ENCODE measurements at places on chromosomes 2 and 18. TPM values are rescaled to one million over a fixed set of nuclear protein-coding genes. Genes with fewer than 3 reads are reported as not detected.

Gene LANCL1
- 63.0 TPM for total RNA-seq

Gene TYMS
- total RNA-seq, result 31.6 TPM

Gene HAAO
- 24.3 TPM for total RNA-seq

DNA sequence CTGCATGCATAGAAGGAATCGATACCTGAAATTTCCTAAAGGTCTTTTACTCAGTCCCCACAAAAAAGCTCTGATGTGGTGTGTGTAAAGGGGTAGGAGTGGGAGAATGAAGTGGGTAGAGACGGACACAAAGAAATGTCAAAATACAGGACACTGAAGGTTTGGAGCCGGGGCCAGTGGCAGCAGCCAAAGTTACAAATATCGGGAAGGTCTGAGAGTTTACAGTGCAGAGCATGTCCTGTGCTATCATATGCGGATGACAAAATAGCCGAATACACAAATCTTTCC, 89.9 kb upstream of the STON1 start:
- no peak for DNase-seq

GRCh38 chr18:37554399-37554787, 11.2 kb downstream of the CELF4 start:
- DNase-seq, result no peak

GRCh38 chr2:39469807-39470206, 32.7 kb upstream of the MAP4K3 start:
- peak; percentile 28 for DNase-seq

DNA sequence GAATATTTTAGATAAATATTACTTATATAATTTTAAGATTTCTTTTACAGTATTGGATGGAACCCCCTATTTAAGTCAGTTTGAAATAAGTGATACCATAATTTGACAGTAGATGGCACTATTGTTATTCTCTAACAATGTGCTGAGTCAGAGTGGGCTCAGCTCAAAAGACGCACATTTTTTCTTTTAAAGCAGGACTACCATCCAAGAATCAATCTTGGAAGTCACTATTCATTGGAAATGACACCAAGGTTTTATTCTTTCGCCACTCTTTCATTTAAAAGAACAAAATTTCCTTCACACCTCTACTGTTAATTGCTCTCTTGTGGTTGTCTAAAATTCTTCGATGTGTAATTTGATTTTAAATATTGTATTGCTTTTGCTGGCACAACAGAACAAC, 32.6 kb upstream of the SPAG16 start:
- DNase-seq, result peak; percentile 84

- no peak for DNase-seq
Observed at GRCh38 chr2:240642806-240643092, 17.5 kb downstream of the GPR35 start.

DNA sequence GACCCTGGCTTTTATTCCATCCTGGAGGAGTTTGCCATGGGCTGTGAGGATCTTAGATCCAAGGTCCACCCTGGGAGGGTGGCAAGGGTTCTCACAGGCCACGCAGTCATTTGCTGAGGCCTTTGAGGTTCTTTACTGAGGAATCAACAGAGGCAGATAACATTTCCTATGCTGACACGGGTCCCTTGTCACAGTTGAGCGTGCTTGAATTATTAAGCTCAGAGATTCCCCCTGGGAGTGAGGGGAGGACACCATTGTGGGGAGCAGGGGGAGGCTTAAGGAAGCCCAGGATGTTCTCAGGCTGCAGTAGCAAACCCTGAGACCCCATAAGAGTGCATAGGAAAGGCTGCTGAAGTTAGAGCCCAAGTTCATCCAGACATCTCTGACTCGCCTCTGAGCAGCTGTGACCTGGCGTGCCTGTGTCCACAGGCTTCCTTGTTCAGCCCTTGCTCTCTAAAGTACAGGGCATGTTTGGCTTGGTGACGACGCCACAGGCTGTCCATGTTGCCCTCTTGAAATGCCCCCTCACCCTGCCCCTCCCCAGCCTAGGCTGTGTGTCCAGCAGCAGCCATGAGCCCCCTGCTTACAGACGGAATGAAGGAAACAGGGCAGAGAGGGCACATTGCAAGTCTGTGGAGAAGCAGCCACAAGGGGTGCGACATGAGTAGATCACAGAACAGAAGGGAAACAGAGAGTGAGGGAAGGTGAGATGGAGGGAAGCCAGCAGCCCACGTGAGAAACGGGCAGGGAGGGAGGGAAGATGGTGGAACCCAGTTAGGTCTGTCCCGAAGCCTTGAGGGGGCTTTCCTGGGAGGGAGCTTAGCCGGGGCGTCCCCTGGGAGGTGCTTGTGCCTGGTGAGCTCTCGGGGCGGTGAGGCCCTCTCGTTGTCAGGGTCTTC, 34.0 kb downstream of the NAPG start:
- DNase-seq, result peak; percentile 24

GRCh38 chr2:20806286-20806685, 16.6 kb downstream of the LDAH start:
- DNase-seq, result no peak

DNA sequence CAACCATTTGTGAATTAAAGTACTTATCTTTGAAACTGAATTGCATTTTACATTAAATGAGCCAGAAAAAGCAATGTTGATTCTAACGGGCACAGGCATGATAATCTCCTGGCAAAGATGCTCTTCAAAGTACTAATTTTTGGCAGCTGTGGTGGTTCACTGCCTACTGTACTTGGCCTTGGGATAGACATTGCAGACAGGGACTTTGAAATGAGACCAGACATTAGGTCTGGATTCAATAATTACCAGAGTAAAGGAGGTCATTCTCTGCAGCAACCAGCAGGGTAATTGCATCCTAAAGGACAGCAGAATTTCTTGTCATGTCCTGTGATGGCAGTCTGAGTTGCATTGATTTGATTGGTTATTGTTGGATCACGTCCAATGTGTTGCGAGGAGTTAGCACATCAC, 986.5 kb downstream of the TDRD15 start:
- no peak for DNase-seq

All from tongue (tissue), 3 donors.